ENCODE measurements at places on chromosomes 2 and 18.

- no peak for DNase-seq
Observed at GRCh38 chr2:167335541-167335992, 447.3 kb downstream of the XIRP2 start.

DNA sequence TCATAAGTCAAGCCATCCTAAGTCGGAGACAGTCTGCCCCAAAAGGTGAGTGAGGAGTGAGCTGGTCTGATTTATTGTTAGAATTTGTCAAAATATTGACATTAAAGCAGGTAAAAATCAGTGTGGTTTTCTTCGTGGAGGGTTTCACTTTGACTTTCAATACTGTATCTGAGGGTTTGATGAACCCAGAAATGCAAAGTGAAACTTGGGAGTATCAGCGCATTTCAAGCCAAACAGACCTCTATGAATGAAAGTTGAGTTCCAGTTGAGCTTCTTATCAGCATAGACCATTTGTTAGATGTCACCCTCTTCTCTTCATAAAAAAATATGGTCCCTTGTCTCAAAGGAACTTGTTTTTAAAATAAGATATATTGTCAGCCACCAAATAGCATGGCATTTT is 21.7 kb upstream of the CXCR4 start:
- DNase-seq: no peak

GRCh38 chr2:77008853-77009252 is 513.3 kb downstream of the LRRTM4 start:
- no peak for DNase-seq

DNA sequence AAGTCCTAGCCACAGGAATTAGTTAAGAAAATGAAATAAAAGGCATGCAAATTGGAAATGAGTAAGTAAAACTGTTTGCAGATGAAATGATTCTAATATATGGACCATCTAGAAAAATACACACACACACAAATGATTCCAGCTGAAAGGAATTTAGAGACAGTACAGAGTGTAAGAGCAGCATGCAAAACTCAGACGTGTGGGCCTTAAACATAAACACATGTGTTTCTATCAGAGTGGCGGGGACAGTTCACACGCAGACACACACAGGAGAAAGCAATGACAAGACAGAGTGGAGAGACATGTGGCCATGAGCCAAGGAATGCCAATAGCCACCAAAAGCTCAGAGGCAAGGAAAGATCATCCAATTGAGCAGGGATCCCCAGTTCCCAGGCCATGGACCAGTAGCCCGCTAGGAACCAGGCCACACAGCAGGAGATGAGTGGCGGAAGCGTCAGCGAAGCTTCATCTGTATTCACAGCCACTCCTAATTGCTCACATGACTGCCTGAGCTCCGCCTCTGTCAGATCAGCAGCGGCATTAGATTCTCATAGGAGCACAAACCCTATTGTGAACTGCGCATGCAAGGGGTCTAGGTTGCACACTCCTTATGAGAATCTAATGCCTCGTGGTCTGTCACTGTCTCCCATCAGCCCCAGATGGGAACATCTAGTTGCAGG is 155.4 kb downstream of the ARL4C start:
- DNase-seq: no peak

DNA sequence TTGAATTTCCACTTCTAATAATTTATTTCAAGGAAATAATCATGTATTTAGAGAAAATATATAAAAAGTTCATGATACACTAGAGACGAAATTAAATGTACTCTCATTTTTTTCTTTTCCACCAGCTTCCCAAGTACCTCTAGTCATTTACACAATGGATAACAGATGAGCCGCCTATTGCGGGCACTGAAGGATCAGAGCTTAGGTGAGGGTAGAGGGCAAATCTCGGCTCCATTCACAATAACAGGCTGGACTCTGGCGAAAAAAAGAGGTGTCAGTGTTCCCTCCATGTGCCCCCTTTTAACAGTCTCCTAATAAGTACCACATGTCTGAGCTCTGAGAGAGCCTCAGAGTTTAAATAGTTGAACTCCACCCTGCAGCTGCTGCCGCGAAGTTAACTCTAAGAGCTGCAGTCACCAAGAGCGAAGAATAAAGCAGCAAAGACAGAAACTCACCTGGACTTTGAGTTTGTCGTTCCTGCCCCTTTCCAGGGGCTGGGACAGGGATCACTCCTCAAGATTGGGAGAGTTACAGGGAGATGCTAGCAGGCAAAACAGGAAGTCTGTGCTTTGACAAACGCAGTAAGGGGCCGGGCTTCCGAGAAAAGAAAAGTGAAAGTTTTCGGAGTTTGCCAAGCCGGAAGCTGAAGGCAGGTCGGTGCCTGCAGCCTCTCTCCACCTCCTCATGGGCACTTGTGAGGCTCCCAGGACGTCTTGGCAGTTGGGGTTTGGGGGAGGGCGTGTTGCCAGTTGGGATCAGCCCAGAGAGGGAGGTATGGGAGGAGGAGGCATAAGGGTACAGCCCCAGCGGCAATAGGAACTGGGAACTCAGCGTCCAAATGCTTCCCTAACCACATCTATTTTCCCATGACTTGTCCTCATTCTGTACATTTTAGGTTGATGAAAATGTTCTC is at the start of gene SP110:
Gene SP110, minus strand, starts transcription at position 566 of the 913 bp plus-strand sequence. CDS start 3,057 bp downstream, outside the sequence.
- DNase-seq: peak; percentile 94

GRCh38 chr2:37707393-37707792 is 36.0 kb upstream of the CDC42EP3 start:
- DNase-seq: no peak

DNA sequence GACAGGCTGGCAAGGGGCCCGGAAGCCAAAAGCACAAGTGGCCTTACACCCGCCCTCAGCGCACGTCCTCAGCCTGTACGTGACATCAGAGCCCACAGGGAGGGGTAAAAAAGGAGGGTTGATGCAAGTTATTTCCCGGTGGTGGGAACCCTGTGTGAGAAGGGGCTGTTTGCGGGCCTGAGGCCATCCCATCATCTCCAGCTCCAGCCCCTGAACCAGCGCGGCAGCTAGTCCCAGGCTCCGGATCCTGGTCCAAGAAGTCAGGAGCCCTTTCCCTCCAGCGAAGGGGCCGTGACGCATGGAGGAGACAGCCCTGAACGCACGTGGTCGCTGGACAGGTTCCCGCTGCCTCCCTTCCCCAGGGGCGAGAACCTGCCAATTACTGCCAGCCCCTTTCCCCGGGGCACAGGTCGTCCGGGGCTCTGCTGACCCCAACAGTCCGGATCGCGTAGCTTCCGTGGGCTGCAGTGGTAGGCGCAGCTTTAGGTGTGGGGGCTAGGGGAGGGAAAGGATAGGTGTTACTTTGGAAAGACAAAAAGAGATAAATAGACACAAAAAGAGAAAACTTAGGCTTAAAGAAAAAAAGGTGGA is 1.3 kb upstream of the LRP2 start:
- peak; percentile 61 for DNase-seq

DNA sequence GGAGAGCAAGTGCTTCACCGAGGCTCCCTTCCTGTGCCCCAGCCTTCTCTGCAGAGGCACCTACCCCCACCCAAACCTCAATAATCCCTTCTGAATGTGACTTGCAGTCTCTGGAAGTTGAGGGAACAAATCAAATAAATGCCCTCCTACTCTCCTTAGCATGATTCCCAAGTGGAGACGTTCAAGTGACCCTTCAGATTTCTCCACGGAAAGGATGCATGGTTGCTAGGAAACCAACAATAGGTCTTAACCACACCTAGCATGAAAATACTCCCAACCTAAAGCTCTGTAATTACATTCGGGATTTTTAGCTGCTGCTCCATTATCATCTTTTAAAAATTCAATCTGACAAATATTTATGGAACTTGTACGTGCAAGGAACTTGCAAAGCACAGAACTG is 50.2 kb upstream of the CABLES1 start:
- DNase-seq: no peak

- DNase-seq: peak; percentile 40
Observed at GRCh38 chr2:172813314-172813888, 77.8 kb downstream of the RAPGEF4 start.

- peak; percentile 36 for DNase-seq
Observed at GRCh38 chr2:100246163-100247145, 75.8 kb downstream of the LONRF2 start.

GRCh38 chr18:55142410-55142809 is 183.1 kb upstream of the CCDC68 start:
- DNase-seq: no peak

GRCh38 chr2:69260666-69261065 is 126.4 kb downstream of the GFPT1 start:
- DNase-seq: no peak

- DNase-seq: no peak
Observed at GRCh38 chr2:121372082-121372481, 87.1 kb upstream of the TFCP2L1 start.

DNA sequence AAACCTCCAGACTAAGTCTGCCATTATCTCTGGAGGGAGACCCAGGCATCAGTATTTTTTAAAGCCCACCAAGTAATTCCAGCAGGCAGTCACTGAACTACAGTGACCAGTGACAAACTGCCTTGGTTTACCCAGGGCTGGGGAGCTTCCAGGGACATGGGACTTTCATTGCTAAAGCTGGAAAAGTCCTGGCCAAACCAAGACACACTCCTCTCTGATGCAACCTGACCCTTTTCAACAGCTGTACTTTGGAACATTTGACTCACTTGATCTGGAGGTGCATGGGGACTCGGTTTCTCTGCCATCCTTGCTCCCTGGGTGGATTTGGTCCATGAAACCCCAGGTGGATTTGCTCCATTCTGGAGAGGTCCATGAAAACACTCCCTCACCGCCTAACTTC is 7.0 kb downstream of the MRO start:
- DNase-seq: no peak

All from lung (tissue), 17 donors.